Gastroesophageal sphincter (tissue), 4 donors: ENCODE measurements at places on chromosomes 7 and 10. TPM values are rescaled to one million over a fixed set of nuclear protein-coding genes. Genes with fewer than 3 reads are reported as not detected.

The SPDYE18 gene
- 2.3 TPM for total RNA-seq

GRCh38 chr10:1240341-1240775, 184.2 kb downstream of the WDR37 start:
- ATAC-seq = no peak

DNA sequence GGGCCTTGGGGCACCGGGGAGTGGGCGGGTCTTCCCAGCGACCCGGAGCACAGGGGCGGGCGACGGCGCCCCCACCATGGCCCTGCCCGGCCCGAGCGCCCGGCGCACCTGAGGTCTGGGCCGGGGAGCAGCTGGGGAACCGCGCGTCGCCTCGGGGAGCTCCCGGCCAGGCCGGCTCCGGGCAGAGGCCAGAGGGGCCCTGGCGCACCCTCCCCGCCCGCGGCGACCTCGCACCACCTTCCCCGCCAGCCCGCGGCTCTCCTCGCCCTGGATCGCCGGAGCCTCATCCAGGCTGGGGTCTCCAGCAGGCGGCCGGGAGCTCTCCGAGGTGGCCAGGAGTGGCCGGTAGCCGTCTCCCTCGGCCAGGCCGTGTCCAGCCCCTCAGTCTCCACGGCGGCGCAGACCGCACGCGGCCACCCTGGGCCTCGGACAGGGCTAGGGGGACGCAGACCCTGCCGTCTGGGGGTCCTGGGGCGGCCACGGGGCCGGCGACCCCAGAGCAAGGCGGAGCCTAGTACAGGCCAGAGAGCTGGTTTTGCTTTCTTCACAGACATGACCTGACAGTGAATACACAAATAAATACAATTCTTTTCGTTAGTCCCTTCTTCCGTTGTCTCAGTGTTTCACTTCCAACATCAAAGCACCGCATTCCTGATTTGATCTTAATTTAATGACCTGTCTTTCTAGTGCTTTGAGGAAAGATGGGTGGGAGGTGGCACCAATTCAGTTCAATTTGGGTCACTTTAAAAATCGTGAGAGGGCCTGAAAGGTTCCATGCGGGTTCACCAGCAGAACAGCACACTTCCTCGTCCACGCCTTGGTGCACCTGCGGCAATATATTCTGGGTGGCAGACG, 356.9 kb downstream of the DNAJB6 start:
- ATAC-seq = no peak

DNA sequence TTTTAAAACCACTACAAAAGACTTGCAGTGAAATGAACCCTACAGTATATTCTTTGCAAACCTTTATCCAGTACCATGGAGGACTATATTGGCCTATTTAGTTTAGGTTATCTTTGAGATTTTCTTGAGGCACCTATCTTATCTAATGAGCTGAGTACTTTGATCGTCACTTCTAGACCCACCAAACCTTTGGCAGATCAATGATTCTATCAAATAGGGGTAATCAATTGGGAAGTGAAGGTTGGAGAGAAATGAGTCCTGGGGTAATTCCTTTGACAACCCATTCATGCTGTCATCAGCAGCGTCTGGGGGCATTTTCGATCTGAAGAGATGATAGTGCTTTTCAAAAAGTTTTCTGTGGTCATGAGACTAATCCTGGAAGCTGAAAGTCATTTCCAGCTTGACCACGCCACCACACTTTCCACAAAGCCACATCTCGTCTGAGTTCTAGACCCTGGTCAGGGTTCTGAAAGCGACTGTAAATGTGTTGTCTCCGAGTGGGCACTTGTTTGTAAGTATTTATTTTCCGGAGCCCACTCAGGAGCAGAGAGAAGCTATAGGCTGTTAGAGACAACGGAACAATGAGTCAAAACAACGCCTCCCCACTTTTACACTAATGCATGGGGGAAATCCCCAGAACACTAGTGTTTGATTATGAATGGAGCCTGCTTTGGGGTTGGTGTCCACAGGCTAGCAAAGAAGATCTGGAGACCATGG, 4.8 kb downstream of the EGR2 start:
- no peak for ATAC-seq
